ENCODE measurements at places on chromosomes 3 and 15.

GRCh38 chr3:89300526-89300925 lies 193.1 kb downstream of the EPHA3 start:
- no peak for DNase-seq

- DNase-seq = no peak
These were observed 67.4 kb downstream of the SH3GL3 start for GRCh38 chr15:83514584-83514983.

GRCh38 chr3:138867996-138868395 lies 33.3 kb upstream of the PIK3CB start:
- no peak for DNase-seq

DNA sequence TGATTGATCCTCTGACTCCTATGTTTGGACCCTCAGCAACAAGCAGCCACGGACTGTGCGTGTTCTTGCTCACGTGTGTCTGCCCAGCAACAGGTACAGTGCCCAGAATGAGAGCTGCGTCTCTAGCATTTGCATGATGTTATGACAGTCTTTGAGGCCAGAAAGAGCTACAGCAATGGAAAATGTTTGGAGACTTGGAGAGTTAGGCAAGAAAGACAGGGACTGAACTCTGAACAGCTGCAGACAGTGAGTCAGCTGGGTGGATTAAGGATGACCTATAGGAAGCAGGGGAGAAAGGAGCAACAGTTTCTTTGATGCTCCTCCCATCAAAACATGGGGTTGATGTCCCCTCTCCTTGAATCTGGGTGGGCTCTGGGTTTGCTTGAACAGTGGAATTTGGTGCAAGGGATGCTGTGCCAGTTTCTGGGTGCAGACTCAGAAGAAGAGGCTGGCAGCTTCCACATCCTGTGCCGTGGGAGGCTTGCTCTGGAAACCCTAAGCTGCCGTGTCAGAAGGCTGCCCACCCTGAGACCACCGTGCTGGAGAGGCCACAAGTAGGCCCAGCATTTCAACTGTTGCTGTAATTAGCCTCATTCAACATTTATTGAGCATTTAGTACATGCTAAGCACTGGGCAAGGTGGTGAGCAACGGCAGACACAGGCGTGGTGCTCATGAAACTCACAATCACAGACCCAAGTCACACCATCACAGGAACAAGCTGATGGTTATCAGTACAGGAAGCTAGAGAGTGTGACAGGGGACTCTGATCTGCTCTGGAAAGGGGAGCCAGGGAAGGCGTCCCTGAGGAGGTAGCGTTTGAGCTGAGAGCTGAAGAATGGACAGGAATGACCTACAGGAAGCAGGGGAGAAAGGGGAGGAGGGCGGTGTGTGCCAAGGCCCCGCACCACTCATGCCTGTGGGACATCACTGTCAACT lies 21.7 kb downstream of the CCR9 start:
- peak; percentile 47 for DNase-seq

- DNase-seq = no peak
These were observed 374.0 kb upstream of the ALCAM start for GRCh38 chr3:104992676-104993075.

DNA sequence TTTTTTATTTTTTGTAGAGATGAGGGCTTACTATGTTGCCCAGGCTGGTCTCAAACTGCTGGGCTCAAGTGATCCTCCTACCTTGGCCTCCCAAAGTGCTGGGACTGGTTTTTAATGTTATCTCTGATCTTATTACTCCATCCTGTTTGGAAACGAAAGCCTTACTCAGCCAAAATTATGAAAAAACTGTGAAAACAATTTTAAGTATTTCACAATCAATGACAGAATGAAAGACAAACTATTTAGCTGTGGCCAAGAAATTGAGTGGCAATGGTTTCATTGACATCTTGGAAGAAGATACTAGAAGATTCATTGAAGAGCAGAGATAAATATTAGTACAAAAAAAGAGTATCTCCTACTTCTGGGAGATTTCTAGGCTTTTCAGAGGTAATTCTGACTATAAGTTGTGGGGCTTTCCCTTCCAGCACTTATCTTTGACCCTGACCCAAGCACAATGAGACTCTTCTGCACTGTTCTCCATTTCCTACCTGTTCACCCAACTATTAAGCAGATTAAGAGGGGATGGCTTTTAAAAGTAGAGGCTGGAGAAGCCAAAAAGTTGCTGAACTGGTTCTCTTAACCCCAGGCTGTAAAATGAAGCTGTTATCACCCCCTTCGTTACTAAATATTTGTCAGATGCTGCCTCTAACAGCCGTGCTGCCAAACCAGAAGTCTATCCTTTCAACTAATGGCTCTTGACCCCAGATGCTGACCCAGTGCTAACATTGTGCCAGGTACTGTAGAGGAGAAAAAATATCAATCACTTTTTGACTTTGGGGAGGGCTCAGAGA lies 14.2 kb upstream of the SLC25A36 start:
- no peak for DNase-seq

DNA sequence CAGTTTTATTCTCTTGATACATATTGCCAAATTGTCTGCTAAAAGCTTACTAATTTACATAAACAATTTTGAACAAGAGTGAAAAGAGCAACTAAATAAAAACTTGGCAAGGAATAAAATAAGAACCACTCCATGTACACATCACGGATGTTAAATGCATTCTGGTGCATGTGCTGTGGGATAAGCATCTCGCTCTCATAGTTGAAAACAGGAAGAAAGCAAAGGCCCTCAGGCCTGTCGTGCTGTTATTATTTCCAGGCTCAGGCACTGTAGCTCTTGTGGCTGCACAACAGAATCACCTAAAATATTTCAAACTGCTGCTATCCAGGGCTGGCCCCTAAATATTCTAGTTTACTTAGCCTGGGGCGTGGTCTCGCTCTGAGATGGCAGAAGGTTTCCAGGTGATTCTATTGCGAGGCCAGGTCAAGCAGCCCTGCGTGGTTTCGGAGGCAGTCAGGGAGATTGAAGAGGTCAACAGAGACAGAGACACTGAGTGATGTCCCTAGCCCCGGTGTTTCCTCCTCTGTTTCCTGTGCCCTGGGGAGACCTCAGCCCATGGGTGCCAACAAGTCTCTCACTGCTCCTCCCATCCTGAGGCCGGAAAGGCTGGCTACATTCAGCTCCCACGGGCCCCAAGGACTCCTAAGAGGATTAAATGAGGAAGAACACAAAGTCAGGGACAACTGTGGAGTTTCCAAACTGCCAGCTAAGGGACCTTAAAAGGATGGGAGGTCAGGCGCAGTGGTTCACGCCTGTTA lies 18.2 kb upstream of the PDIA5 start:
- DNase-seq = no peak

GRCh38 chr3:2656806-2657777 lies 453.1 kb downstream of the IL5RA start:
- DNase-seq = no peak

- no peak for DNase-seq
These were observed 34.8 kb upstream of the EPHA3 start for GRCh38 chr3:89072642-89073041.

DNA sequence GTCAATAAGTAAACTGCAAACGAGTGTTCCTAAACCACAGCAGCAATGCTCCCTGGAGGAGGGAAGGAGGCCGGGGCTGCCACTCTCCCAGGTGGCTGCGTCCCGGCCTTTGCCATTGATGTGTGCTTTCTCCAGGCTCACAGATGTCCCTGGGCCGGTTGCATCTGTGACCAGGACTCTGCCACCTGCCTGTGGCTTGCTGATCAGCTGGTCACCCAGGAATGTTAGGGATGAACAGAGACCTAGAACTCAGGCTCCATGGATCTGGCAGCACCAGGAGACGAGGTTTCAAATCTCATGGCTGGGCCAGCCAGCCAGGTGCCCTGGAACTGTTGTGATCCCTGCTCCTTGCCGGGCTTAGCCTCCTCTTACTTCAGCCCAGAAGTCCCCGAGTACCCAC lies 65.7 kb downstream of the KLF15 start:
- DNase-seq = no peak

DNA sequence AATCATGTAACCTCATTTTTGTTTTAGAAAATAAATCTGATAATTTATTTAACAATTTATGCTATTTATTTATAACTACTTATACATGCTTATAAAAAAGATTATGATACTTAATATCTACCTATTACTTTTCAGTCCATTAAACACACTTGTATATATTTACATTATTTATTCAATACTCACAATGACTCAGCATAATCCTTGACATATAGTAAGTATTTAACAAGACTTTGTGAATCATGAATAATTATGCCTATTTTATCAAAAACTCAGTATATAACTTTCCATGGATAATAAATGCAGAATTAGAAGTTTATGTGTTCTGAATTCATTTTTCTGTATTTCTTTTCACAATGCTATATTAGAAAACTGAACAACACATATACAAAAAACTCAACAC lies 266.0 kb upstream of the STAC start:
- no peak for DNase-seq

GRCh38 chr3:106635826-106636225 lies 741.4 kb upstream of the CCDC54 start:
- DNase-seq = no peak

DNA sequence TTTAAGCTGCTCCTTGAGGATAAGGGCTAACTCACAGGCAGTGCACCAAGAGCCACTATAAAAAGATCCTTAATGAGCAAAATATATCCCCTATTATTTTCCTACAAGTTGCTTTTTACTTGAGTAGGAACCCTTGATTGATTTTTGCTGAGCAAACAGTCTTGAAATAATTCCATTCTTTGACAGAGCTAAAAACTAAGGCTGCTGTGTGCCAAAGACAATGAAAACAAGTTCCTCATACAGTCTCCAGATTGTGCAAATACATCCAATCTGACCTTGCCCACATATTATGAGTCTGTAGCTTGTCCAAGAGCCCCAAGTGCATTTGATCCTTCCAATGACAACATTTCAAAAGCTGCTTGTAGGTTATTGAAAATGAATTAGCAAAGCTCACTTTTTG lies 15.0 kb downstream of the PRKAR2A start:
- no peak for DNase-seq

- DNase-seq = no peak
These were observed 116.5 kb downstream of the SLC9A9 start for GRCh38 chr3:143731776-143732175.

DNA sequence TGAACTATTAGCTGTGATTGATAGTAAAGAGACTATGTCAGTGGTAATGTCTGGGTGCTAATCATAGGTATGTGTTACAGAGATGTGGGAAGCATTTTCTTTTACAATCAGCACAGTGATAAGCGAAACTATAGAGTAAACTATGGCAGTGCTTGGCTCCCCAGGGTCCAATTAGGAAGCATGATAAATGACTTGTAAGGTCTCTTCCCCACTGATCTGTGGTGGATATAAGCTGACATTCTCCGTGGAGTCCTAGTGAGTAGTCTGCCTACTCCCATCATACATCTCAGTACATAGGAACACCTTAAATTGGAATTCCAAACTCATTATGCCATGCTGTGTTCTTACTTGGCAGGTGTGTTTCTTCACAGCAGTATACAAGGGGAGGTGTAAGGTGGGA lies 204.2 kb downstream of the GAP43 start:
- no peak for DNase-seq

- no peak for DNase-seq
These were observed 856.1 kb downstream of the SI start for GRCh38 chr3:164222197-164222596.

All from AG09309 (cell line).